Activated naive CD8-positive, alpha-beta T cell treated with anti-CD3 and anti-CD28 coated beads, Interleukin-2, amount 10 ng/mL, durations not matched to agents 7 days and 5 days (primary cell): ENCODE measurements at places on chromosomes 2 and 18. TPM values are rescaled to one million over a fixed set of nuclear protein-coding genes. Genes with fewer than 3 reads are reported as not detected.

SPIRE1 gene
- total RNA-seq: 1.7 TPM

SIX3 gene
- not detected for total RNA-seq

CNNM3 gene
- total RNA-seq: 34.6 TPM

FSHR gene
- total RNA-seq: not detected

HDLBP gene
- 158 TPM for total RNA-seq

DYNAP gene
- not detected for total RNA-seq

ASB18 gene
- not detected for total RNA-seq

TNFRSF11A gene
- 7.5 TPM for total RNA-seq

GRCh38 chr2:239440511-239440959 is 39.7 kb upstream of the HDAC4 start:
- H3K4me3 ChIP-seq: no peak overlapping the region
- peaks cover 44% of the 10 kb centered on the region for H3K27me3 ChIP-seq
- DNase-seq: no peak
- H3K36me3 ChIP-seq: no peaks in the 10 kb centered on the region
- no peak overlapping the region for H3K27ac ChIP-seq

DNA sequence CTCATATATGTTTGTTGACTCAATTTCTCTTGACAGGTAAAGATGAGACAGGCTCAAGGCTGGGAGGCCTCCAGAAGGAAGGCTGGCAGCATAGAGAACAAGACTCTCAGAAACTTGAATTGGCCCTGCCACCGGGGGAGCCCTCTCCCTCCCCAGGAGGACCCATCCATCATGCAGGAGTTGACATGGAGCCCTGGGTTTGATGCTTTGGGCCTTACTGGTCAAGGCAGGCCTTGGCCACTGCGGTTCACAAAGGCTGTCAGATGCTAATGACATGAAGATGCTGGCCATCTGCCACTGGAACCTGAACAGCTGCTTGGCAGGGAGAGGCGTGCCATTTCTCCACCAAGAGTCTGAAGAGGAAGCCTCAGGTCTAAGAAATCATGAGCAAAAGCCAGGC is 193.6 kb downstream of the MTCL1 start:
- no peak for DNase-seq
- H3K27ac ChIP-seq: no peak overlapping the region
- H3K36me3 ChIP-seq: peaks cover 1% of the 10 kb centered on the region
- peaks cover 3% of the 10 kb centered on the region for H3K4me1 ChIP-seq
- H3K4me3 ChIP-seq: no peak overlapping the region

DNA sequence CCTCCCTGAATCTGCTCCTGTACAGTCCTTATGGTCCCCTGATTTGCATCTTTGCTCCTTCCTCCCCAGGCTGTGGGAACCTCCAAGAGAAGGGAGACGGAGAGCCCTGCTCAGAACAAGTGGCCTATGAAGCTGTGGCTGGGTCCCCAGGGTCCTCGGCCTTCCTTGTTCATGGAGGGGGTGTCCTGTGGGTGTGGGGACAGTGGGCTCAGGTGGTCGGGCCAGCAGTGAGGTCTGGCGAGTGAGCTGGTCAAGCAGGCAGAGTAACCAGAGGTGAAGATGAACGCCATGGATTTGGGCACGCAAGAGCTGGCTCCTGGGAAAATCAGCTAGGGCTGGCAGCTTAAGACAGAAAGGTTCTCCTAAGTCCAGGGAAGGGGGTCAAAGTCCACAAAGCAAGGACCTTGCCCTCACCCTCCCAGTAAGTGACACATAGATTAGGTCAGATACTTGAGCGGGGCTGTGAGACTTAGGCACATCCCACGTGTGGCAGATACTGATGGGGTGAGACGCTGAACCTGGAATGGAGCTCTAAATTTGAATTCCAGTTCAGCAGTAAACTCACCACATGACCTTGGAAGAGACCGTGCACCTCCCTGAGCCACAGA is 24.8 kb downstream of the GNLY start:
- H3K4me3 ChIP-seq: no peak overlapping the region
- H3K27me3 ChIP-seq: peaks cover 6% of the 10 kb centered on the region
- DNase-seq: no peak
- H3K27ac ChIP-seq: no peak overlapping the region
- H3K4me1 ChIP-seq: peaks cover 20% of the 10 kb centered on the region
- H3K36me3 ChIP-seq: peaks cover 1% of the 10 kb centered on the region

- no peak overlapping the region for H3K4me3 ChIP-seq
- no peak for DNase-seq
- no peaks in the 10 kb centered on the region for H3K4me1 ChIP-seq
- H3K27ac ChIP-seq: no peak overlapping the region
- no peaks in the 10 kb centered on the region for H3K36me3 ChIP-seq
- no peaks in the 10 kb centered on the region for H3K27me3 ChIP-seq
Observed at GRCh38 chr2:19070886-19071285, 287.5 kb downstream of the OSR1 start.

- H3K27ac ChIP-seq: no peak overlapping the region
- peaks cover 9% of the 10 kb centered on the region for H3K36me3 ChIP-seq
- DNase-seq: no peak
- H3K27me3 ChIP-seq: no peaks in the 10 kb centered on the region
- peaks cover 14% of the 10 kb centered on the region for H3K4me1 ChIP-seq
Observed at GRCh38 chr2:24330161-24330560, 30.2 kb downstream of the ITSN2 start.

DNA sequence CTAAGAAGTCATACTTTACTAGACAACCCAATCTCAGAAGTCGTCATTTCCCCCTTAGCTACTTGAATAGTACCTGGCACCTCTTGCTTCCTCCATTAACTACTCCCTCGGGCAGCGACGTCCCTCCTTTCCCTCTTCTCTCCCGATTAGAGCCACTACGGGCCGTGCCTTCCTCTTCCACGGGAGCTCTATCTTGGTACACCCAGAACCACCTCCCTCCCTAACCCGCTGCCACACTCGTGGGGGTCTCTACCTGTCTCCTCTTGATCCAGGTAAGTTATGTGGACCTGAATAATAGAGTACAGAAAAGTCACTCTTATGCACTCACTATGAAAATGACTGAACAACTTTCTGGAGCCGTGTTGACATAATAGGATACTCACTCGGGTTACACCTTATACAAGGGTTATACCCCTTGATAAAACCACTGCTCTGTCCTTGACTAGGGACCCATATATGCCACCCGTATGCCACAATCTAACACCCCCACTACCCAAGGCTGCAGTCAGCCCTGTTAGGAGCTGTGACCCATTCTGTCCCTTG is 595 bp upstream of the HDHD2 start:
- peak overlapping the region; percentile 95 for H3K4me3 ChIP-seq
- peaks cover 27% of the 10 kb centered on the region for H3K4me1 ChIP-seq
- peaks cover 8% of the 10 kb centered on the region for H3K36me3 ChIP-seq
- peak overlapping the region; percentile 88 for H3K27ac ChIP-seq
- DNase-seq: peak; percentile 37
- no peaks in the 10 kb centered on the region for H3K27me3 ChIP-seq

DNA sequence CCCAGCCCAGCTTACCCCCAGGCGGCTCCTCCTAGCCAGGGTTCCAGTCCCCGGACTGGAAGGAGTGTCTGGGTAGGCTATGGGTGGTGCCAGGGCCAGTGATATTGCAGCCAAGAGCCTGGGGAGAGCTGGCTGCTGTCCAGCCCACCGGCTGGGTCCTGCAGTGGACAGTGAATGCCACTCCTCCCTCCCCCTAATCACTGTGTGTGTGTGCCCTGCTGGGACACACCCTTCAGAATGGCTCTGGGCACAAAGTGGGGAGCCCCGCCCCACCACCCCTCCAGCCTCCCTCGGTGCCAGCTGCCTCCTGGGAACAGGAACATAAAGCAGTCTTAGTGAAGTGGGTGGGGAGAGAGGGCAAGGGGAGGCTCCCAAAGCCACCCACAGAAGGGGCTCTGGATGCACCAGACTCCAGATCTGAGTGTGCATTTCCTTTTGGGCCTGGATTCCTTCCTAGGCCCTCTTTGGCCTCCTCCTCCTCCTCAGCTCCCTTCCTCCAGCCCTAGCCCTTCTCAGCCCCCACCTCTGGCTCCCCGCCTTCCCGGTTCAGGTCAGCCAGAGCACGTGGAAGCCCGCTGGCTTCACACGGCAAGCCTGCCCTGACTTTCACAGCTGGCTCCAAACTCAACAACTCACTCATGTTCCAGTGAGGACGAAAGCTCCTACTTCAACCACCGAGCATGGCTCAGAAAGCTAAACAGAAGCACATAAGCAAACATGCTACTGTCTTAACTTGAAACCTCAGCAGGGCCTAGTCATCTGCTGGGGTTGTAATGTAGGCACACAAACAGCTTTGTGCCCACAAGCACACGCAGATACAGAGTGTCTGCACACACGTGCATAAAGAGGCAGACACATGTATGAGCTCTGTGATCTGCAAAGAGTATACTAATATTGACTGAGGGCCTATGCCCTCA is 209.2 kb upstream of the SMAD2 start:
- H3K4me1 ChIP-seq: peaks cover 5% of the 10 kb centered on the region
- H3K27me3 ChIP-seq: peaks cover 48% of the 10 kb centered on the region
- H3K27ac ChIP-seq: no peak overlapping the region
- H3K4me3 ChIP-seq: no peak overlapping the region
- DNase-seq: no peak

DNA sequence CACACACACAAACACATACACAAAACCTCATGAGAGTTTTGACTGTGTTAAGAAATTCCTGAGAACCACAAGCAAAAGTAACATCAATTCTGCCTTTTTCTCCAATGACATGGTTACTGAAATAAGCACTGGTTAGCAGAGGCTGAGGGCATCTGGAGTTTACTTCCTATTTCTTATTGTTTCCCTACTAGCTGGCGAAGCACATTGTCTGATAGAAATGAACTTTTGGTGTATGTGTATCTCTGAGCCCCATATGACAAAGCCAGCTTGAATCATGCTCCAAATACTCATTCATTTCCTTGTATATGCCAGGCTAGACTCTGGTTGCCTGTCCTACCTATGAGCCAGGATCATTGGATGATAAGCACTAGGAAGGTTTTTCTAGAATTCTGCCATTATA is 203.1 kb downstream of the NCKAP5 start:
- DNase-seq: no peak
- H3K4me3 ChIP-seq: no peak overlapping the region
- H3K36me3 ChIP-seq: no peaks in the 10 kb centered on the region
- no peak overlapping the region for H3K27ac ChIP-seq

- no peaks in the 10 kb centered on the region for H3K36me3 ChIP-seq
- H3K27ac ChIP-seq: no peak overlapping the region
- peaks cover 13% of the 10 kb centered on the region for H3K27me3 ChIP-seq
- H3K4me1 ChIP-seq: no peaks in the 10 kb centered on the region
- no peak overlapping the region for H3K4me3 ChIP-seq
Observed at GRCh38 chr2:173667415-173667814, 297.8 kb downstream of the SP3 start.

- H3K4me3 ChIP-seq: no peak overlapping the region
- H3K4me1 ChIP-seq: no peaks in the 10 kb centered on the region
- H3K27ac ChIP-seq: no peak overlapping the region
- DNase-seq: no peak
- no peaks in the 10 kb centered on the region for H3K36me3 ChIP-seq
Observed at GRCh38 chr2:104929663-104930062, 75.7 kb downstream of the POU3F3 start.

DNA sequence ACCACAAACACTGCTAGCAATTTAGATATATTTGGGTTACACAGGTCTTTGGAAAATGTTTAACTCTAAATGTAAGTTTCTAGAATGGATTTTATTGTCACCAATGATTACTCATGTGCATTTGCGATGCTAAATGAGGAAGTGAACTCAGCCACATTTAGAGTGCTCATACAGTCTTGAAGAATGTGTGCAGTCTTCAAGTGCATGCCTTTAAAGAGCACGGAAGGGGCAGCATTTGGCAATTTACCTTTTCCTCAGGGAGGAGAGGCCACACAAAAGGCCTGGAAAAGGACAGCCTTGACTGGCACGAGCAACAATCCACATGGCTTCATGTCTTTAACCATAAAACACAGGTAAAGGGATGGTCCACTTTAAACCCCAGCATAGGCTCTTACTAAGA is 78.5 kb upstream of the STK17B start:
- H3K27me3 ChIP-seq: no peaks in the 10 kb centered on the region
- peak overlapping the region; percentile 84 for H3K27ac ChIP-seq
- peaks cover 66% of the 10 kb centered on the region for H3K4me1 ChIP-seq
- peaks cover 15% of the 10 kb centered on the region for H3K36me3 ChIP-seq
- DNase-seq: no peak

- peaks cover 8% of the 10 kb centered on the region for H3K27me3 ChIP-seq
- no peak for DNase-seq
- no peak overlapping the region for H3K27ac ChIP-seq
- no peaks in the 10 kb centered on the region for H3K36me3 ChIP-seq
- no peaks in the 10 kb centered on the region for H3K4me1 ChIP-seq
Observed at GRCh38 chr2:9280224-9280623, 73.6 kb downstream of the ASAP2 start.

- H3K4me1 ChIP-seq: peaks cover 6% of the 10 kb centered on the region
- no peaks in the 10 kb centered on the region for H3K36me3 ChIP-seq
- H3K27ac ChIP-seq: no peak overlapping the region
Observed at GRCh38 chr2:20108655-20109396, 57.4 kb upstream of the LAPTM4A start.

- peaks cover 12% of the 10 kb centered on the region for H3K27me3 ChIP-seq
- H3K36me3 ChIP-seq: no peaks in the 10 kb centered on the region
- H3K27ac ChIP-seq: no peak overlapping the region
- no peak for DNase-seq
- no peaks in the 10 kb centered on the region for H3K4me1 ChIP-seq
Observed at GRCh38 chr2:165647409-165647808, 146.6 kb downstream of the GALNT3 start.

DNA sequence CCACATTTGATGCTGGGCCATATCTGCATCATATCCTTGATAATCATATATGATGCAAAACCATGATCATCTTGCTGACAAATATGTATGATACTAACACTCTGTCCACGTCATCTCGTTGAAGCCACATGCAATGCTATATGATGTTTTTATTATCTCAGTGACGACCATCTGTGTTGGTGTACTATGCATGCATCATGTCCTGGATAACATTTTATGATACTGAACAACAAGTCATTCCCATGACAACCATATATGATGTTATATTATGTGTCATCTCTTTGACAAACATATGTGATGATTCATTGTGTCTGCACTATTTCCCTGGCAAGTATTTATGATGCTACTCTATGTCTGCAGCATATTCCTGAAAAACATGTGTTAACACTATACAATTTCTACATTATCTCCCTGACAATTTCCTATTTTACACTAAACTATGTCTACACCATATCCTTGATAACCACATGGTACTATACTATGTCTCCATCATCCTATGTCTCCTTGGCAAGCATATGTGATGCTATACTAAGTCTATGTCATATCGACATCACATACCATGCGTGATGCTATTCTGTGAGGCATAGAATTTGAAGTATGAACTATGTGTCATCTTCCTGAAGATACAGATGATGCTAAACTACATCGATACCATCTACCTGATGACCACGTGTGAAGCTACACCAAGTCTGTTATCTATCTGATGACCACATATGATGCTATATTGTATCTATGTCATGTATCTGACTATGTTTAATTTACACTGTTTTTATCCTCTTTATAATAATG is 37.0 kb downstream of the DAW1 start:
- no peak for DNase-seq
- H3K27ac ChIP-seq: no peak overlapping the region
